Osteoblast (primary cell): ENCODE measurements at places on chromosomes 16 and 17. TPM values are rescaled to one million over a fixed set of nuclear protein-coding genes. Genes with fewer than 3 reads are reported as not detected.

Gene DUXB
- not detected in 2 replicates for total RNA-seq

- peaks cover 38% of the 10 kb centered on the region for H3K4me1 ChIP-seq
- H3K27ac ChIP-seq: peak overlapping the region; percentile 98
- H3K4me3 ChIP-seq: peak overlapping the region; percentile 31
- no peaks in the 10 kb centered on the region for H3K27me3 ChIP-seq
- DNase-seq: no peak
These were observed 30.1 kb upstream of the MTSS2 start for GRCh38 chr16:70715860-70716357.

Gene ELOB
- 173 and 195 TPM in 2 replicates for total RNA-seq

Gene CD19
- total RNA-seq: not detected in 2 replicates

Gene PTGES3L
- under 0.01 and 0.29 TPM in 2 replicates for total RNA-seq

Gene AOC3
- total RNA-seq: under 0.01 TPM in 1 of 2 replicates, not detected in the other

Gene RANBP10
- 5.4 and 5.6 TPM in 2 replicates for total RNA-seq

- H3K4me1 ChIP-seq: no peaks in the 10 kb centered on the region
- DNase-seq: peak; percentile 85
- H3K27me3 ChIP-seq: peaks cover 3% of the 10 kb centered on the region
- no peak overlapping the region for H3K27ac ChIP-seq
- no peaks in the 10 kb centered on the region for H3K36me3 ChIP-seq
These were observed 102.5 kb downstream of the MRM1 start for GRCh38 chr17:36703860-36704266.

GRCh38 chr17:81034168-81034777 is 678 bp upstream of the BAIAP2 start:
- peaks cover 20% of the 10 kb centered on the region for H3K4me1 ChIP-seq
- no peak overlapping the region for H3K27ac ChIP-seq
- DNase-seq: peak; percentile 91
- H3K4me3 ChIP-seq: peak overlapping the region; percentile 84
- H3K36me3 ChIP-seq: peaks cover 10% of the 10 kb centered on the region
- H3K27me3 ChIP-seq: no peaks in the 10 kb centered on the region

- H3K27ac ChIP-seq: no peak overlapping the region
- no peak overlapping the region for H3K4me3 ChIP-seq
- no peaks in the 10 kb centered on the region for H3K4me1 ChIP-seq
- no peak for DNase-seq
- peaks cover 20% of the 10 kb centered on the region for H3K36me3 ChIP-seq
These were observed 8.7 kb downstream of the COX10 start for GRCh38 chr17:14078027-14078426.

- peak overlapping the region; percentile 79 for H3K4me3 ChIP-seq
- H3K4me1 ChIP-seq: peaks cover 70% of the 10 kb centered on the region
- H3K27me3 ChIP-seq: no peaks in the 10 kb centered on the region
- H3K27ac ChIP-seq: peak overlapping the region; percentile 88
- no peaks in the 10 kb centered on the region for H3K36me3 ChIP-seq
These were observed 479 bp downstream of the ITGA3 start for GRCh38 chr17:50056217-50056960.

- H3K4me1 ChIP-seq: peaks cover 3% of the 10 kb centered on the region
- no peak overlapping the region for H3K27ac ChIP-seq
- H3K36me3 ChIP-seq: no peaks in the 10 kb centered on the region
- H3K27me3 ChIP-seq: peaks cover 17% of the 10 kb centered on the region
These were observed 621 bp downstream of the KCNJ2 start for GRCh38 chr17:70169709-70170597.

Gene SYCE1L
- total RNA-seq: not detected in 2 replicates

GRCh38 chr16:85061566-85061965 is 34.0 kb downstream of the KIAA0513 start:
- no peak overlapping the region for H3K4me3 ChIP-seq
- no peaks in the 10 kb centered on the region for H3K27me3 ChIP-seq
- H3K4me1 ChIP-seq: peaks cover 3% of the 10 kb centered on the region
- H3K27ac ChIP-seq: no peak overlapping the region
- no peak for DNase-seq

Gene ITPRIPL2
- total RNA-seq: 58.6 and 59.4 TPM in 2 replicates

DNA sequence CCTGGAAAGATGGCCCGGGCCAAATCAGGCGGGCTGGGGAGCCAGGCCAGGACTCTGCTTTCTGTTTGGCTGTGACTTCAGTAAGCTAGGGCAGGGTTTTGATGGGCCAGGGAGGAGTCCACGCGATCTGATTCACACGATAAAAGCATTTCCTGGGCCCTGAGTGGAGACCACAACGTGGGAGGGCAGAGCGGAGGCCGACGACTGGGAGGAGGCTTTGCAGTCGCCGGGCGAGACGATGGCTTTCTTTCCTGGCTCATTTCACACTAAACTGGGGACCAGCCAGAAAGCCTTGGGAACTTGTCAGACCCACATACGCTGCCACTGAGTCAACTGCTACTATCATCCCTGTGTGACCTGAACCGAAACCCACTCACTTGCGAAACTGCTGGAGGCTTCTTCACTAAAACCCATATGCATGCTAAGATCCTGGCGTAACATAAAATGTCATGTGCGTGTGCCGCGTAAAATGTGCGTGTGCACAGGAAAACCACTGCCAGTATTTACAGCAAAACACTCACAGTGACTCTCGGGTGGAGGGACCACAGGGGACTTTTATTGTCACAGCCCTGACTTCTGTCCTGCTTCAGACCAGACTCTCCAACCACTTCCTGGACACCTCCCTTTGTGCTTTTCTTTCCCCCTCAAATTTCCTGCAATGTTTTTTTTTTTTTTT is 14.2 kb upstream of the RHBDF2 start:
- no peaks in the 10 kb centered on the region for H3K27me3 ChIP-seq
- peak overlapping the region; percentile 56 for H3K4me3 ChIP-seq
- DNase-seq: peak; percentile 98

DNA sequence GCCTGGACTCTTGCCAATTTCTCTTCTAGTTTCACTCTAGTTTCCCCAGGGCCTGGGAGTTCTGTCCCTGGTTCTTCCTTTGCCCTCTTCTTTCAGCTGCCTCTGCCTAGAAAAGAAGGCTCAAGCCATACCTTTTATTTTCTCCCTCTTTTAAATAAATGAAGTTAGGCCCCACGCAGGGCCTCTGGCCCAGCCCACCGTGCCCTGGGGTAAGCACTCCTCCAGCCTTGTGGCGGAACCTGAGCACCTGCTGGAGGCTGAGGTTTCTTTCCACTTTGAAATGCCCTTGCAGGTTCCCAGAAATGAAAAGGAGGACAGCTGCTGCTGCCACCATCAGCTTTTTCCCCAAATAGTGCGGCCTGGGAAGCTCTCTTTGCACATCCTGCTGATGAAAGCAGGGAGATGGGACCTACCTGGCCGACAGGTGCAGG is 139.4 kb downstream of the CCDC182 start:
- no peak overlapping the region for H3K27ac ChIP-seq
- DNase-seq: peak; percentile 86
- no peaks in the 10 kb centered on the region for H3K4me1 ChIP-seq
- no peaks in the 10 kb centered on the region for H3K36me3 ChIP-seq
- no peak overlapping the region for H3K4me3 ChIP-seq
- H3K27me3 ChIP-seq: no peaks in the 10 kb centered on the region

GRCh38 chr17:17741349-17742023 is 60.2 kb downstream of the RAI1 start:
- H3K4me1 ChIP-seq: peaks cover 45% of the 10 kb centered on the region
- peak overlapping the region; percentile 7 for H3K4me3 ChIP-seq
- peak overlapping the region; percentile 24 for H3K27ac ChIP-seq
- H3K36me3 ChIP-seq: no peaks in the 10 kb centered on the region

GRCh38 chr17:4721203-4722135 is 9.8 kb upstream of the MED11 start:
- peaks cover 7% of the 10 kb centered on the region for H3K4me1 ChIP-seq
- peak; percentile 88 for DNase-seq
- H3K4me3 ChIP-seq: no peak overlapping the region
- no peaks in the 10 kb centered on the region for H3K36me3 ChIP-seq
- no peaks in the 10 kb centered on the region for H3K27me3 ChIP-seq
- H3K27ac ChIP-seq: no peak overlapping the region

Gene KRTAP9-8
- total RNA-seq: not detected in 2 replicates

DNA sequence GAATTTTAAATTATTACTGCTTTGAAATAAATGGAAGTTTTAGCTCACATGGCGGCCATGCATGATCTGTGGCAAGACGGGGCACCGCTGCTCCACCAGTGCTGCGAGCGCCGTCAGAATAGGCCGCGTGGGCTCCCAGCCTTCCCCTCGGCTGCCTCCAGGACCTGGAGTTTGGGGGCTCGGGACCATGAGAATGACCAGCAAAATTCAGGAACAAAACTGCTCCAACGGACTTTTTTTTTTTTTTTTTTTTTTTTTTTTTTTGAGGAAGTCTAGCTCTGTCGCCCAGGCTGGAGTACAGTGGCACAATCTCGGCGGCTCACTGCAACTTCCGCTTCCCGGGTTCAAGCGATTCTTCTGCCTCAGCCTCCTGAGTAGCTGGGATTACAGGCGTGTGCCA is 38.3 kb upstream of the AKAP1 start:
- no peaks in the 10 kb centered on the region for H3K4me1 ChIP-seq
- peaks cover 21% of the 10 kb centered on the region for H3K27me3 ChIP-seq
- H3K4me3 ChIP-seq: no peak overlapping the region
- H3K27ac ChIP-seq: no peak overlapping the region

Gene RILP
- 11.2 and 11.6 TPM in 2 replicates for total RNA-seq

Gene EFCAB5
- total RNA-seq: 0.29 and 0.36 TPM in 2 replicates

GRCh38 chr17:45113424-45113754 is 18.9 kb downstream of the PLCD3 start:
- no peaks in the 10 kb centered on the region for H3K4me1 ChIP-seq
- no peak overlapping the region for H3K4me3 ChIP-seq
- peak; percentile 59 for DNase-seq
- peaks cover 3% of the 10 kb centered on the region for H3K36me3 ChIP-seq
- no peak overlapping the region for H3K27ac ChIP-seq

Gene MYH13
- total RNA-seq: not detected in 2 replicates

Gene DHRS7C
- total RNA-seq: not detected in 2 replicates

DNA sequence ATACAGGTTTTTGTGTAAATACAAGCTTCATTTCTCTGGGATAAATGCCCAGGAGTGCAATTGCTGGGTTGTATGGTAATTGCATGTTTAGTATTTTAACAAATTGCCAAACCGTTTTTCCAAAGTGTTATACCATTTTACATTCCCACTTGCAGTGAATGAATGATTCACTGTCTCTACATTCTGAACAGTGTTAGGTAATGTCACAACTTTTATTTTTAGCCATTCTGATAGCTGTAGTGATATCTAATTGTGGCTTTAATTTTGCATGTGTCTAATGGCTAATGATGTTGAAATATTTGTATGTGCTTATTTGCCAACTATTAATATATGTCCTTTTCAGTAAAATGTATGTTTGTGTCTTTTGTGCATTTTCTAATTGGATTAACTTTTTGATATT is 156.9 kb upstream of the CES5A start:
- no peaks in the 10 kb centered on the region for H3K4me1 ChIP-seq
- no peak for DNase-seq
- H3K36me3 ChIP-seq: no peaks in the 10 kb centered on the region
- H3K27me3 ChIP-seq: no peaks in the 10 kb centered on the region
- H3K27ac ChIP-seq: no peak overlapping the region

Gene DHX58
- total RNA-seq: 18.5 and 23.0 TPM in 2 replicates

- no peak for DNase-seq
- no peak overlapping the region for H3K27ac ChIP-seq
- H3K27me3 ChIP-seq: no peaks in the 10 kb centered on the region
- no peaks in the 10 kb centered on the region for H3K4me1 ChIP-seq
- no peak overlapping the region for H3K4me3 ChIP-seq
These were observed 201.5 kb upstream of the AXIN2 start for GRCh38 chr17:65762973-65763372.

- H3K36me3 ChIP-seq: no peaks in the 10 kb centered on the region
- no peak overlapping the region for H3K27ac ChIP-seq
- no peak overlapping the region for H3K4me3 ChIP-seq
- DNase-seq: peak; percentile 91
- H3K27me3 ChIP-seq: peaks cover 36% of the 10 kb centered on the region
These were observed 587 bp upstream of the PRR35 start for GRCh38 chr16:559411-560203.
